Activated CD4-positive, alpha-beta memory T cell treated with anti-CD3 and anti-CD28 coated beads for 36 hours (primary cell): ENCODE measurements at places on chromosomes 16 and 17. TPM values are rescaled to one million over a fixed set of nuclear protein-coding genes. Genes with fewer than 3 reads are reported as not detected.
A peak's percentile ranks its signal among the peaks of the same experiment; 100 is the strongest.

DNA sequence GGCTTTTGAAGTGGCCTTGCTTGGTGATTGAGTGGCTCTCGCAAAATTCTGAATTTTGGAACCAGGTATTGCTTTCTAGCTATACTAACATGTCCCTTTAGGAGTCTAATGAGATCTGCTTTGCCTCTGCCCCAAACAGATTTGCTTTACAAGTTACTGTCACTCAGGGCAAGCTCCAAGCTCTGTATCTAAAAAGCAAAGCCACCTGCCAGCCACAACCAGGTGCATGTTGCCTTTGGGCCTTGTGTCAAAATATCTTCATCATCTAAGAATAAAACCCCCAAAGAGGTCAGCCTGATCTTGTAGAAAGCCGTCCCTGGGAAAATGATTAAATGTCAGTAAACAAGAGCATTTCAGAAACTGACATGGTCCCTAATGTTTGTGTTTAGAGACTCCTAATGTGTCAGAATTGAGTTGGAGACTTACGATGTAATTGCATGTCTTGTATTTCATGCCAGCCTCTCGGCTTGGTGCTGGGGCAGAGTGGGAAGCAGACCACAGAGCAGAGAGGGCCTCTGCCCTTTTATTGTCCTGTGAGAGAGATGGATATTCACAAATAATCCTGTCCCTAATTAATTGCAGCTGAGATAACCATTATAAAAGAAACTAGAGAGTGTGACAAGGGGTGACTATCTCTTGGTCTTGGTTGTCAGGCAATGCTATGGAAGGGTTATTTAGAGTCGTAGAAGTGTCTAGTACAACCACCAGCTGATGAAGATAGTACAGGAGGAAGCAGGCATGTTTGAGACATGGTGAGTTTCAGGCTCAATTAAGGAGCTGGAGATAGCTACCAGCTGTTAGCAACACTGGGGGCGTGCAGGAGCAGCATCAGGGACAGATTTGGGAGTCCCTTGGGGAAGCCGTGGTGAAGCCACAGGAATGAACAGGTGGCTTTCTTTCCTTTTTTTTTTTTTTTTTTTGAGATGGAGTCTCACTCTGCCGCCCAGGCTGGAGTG lies 90.7 kb downstream of the PITPNC1 start:
- no peak for DNase-seq

DNA sequence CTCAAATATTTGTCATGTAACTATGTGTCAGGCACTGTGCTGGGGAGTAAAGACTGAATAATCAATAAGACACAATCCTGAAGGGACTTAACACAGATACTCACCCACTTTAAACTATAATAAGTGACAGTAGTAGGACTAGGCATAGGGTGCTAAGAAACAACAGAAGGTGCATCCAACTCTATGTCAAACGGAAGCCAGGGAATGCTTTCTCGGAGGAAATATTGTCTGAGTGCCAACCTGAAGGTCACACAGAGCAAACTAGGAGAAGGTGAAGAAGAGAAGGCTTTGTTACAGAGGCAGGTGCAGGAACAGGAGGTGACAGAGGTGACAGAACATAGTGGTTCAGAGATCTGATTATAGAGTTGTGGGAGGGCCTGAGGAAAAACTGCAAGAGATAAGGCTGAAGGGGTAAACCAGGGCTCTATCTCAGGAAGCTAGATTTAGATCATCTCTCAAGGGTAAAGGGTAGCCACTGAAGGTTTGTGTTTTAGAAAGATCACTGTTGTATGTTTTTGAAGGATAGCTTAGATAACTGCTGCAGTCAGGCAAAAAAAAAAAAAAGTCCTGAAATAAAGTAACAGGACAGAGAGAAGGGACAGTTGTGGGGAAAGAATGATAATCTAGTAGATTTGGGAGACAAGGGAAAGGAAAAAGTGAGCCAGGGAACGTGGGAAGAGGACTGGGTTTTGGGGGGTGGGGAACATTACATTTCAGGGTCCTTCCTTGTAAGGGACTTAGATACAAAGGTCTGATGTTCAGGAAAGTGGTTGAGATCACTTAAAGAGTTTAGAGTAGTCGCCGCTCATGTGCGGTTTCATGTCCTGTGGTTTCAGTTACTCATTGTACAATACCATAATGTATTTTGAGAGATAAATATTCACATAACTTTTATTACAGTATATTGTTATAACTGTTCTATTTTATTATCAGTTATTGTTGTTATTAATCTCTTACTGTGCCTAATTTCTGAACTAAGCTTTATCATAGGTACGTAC lies 85.6 kb upstream of the NETO2 start:
- DNase-seq = no peak

DNA sequence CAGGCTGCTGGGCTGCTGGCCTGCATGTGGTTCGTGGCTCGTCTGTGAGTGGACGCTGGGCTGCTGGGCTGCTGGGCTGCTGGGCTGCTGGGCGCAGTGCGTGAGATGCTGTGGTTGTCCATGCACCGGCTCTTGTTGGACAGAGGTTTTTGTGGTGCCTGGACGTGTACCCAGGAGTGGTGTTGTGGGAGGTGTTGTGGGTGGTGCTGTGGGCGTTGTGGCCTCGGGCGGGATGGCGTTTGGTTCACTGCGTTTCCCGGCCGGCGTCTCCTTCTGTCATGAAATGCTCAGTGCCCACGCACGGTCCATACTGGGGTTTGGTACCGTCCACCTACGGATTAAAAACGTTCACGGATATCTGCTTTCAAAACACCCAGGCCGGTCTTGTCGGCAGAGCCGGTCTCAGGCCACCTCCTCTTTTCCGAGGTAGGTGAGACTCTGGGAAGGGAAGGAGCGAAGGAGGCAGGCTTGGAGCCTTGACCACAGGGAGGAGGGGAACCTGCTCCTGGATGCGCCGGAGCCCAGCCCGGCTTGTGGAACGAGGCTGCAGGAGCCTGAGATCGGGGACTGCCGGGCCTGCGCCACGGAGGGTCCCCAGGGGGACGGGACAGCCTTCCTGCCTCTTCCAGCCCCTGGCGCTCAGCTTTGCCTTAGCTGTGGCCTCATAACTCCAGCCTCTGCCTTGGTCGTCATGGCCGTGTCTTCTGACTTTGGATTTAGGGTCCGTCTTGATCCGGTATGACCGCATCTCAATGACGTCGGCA lies 29.8 kb upstream of the GNG13 start:
- DNase-seq = no peak

- DNase-seq = no peak
Measured at GRCh38 chr16:53991754-53992378, 287.9 kb downstream of the FTO start.

G6PC1 gene
- not detected for total RNA-seq

CSH1 gene
- total RNA-seq = not detected

DNA sequence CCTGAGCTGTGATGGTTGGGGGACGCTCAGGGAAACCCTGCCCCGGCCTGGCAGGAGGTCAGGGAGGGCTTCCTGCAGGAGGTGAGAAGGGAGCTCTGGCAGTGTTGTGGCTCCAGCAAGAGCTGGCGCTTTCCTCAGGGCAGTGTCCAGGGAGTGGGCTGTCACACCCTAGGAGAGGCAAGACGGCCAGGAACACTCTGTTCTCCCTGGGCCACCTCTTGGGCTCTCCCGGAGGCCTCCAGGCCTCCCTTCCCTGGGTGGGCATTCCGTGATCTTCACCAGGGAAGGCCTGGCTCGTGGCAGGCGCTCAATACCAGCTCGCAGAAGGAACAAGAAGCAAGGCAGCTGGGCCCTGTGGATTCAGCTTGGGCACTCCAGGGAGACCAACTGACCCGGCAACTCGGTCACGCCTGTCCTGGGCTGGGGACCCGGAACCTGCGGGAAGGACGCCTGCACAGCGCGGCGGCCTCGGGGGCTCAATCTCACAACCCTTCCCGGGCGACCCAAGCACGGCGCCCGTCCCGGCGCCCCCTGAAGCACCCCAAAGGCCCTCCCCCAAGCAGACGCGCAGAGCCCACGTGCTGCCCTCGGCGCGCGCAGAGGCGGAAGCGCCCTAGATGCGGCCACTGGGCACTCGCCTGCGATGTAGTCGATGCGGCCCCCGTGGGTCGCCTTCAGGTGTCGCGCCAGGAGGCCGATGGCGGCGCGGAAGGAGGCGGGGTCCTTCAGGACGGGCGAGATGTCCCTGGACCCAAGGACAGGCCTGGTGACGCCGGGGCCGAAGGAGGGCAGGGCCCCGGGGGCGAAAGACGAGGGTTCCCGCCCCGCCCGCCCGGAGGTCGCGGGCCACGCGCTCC lies 588 bp downstream of the APRT start:
- DNase-seq = peak; percentile 70

DNA sequence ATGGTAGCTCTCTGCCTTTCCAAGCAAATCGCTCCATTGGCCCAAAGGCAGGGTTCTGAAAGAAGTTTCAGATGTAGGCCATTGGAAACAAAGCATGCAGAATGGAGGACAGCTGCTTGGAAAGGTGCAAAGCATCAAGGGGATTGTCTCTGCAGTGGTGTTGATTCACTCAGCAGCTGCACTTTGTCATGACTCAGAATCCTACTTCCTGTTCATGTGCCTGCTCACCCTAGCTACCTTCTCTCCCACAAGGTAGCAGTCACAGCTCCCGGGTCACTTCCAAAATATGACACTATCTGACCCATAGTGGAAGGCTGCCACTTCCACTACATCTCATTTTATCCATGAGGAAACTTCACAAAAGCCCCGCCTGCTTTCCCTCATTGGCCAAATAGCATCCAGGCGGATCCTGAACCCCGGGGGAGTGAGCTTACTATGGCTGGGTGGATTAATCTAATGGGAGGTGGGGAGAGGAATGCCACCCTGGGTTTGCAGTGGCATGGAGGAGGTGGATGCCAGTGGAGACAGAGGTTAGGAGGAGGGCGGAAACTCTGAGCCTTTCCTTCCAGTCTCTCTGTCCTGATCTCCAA lies 74.7 kb upstream of the NKD1 start:
- peak; percentile 44 for DNase-seq

DNA sequence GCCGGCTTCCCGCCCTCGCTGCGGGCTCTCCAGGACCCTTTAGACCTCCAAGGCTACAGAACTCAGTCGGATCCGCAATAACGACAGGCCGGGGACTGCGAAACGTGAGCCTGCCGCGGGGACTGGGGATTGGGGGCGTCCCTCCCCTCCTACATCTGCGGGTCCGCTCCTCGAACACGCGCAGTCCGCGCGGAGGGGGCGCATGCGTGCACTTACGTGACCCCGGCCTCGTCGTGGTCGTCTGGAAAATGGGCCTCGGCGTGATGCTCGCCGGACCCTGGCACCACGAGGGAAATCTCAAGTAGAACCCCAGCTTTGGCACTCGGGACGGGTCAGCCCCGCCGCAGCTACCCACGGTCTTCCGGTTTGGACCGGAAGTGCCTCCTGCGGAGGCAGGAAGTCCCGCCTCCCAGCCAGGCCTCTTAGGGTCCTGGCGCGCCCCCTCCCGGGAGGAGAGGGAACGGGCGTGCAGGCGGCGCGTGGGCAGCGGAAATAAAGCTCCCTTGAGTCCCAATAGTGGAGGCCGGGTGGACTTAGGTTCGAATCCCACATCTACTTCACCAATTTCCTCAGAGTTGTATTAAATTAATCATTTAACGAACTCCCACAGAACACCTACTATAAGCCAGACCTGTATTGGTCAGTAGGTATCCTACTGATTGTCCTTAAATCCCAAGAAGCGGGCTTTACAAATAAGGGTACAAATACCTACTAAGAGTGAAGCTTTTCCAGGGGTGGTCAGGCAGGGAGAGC lies at the start of gene TAF1C:
Gene TAF1C, minus strand, starts transcription at position 373 of the 753 bp plus-strand sequence. CDS start 2,069 bp downstream, outside the sequence.
- DNase-seq = peak; percentile 94

C16orf96 gene
- total RNA-seq = 0.17 TPM

DNA sequence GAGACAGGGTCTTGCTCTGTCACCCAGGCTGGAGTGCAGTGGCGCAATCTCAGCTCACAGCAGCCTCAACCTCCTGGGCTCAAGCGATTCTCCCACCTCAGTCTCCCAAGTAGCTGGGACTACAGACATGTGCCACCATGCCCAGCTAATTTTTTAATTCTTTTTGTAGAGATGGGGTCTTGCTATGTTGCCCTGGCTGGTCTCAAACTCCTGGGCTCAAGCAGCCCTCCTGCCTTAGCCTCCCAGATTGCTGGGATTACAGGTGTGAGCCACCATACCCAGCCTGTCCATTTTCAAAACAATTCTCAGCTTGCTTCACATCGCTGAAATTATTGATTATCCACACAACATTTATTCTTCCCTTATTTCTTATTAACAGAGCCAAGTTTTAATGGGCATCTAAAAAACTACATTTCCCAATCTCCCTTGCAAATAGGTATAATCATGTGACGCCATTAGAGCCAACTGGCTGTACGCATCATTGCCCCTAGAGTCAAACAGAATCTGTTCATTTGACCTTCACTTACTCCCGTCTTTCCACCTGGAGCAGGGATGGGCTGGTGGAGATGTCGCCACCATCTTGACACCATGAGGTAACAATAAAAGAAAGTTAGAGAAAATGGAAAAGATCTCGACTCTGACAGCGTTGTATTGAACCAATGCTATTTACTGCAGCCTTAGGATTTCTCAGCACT lies 148.0 kb upstream of the FOXF1 start:
- DNase-seq = no peak

- no peak for DNase-seq
Measured at GRCh38 chr16:90020260-90020837, 1.1 kb upstream of the DBNDD1 start.

GRCh38 chr17:46191322-46192188 lies 1.7 kb downstream of the KANSL1 start:
- peak; percentile 51 for DNase-seq

DNA sequence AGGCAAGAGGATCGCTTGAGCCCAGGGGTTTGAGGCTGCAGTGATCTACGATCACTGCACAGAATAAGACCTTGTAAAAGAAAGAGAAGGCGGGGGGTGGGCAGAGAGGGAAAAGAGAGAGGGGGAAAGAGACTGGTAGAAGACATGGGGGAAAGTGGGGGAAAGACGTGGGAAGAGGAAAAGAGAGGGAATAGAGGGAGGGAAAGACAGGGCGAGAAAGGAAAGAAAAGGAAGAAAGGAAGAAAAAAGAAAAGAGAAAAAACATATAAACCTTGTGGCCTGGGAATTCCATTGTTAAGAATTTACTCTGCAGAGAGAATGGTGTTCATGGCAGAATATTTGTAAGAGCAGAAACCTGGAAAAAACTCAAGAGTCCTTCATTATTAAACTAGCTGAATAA lies 120.4 kb downstream of the RMI2 start:
- no peak for DNase-seq
